ELR (cell line): ENCODE measurements at places on chromosomes 12 and 14.

- DNase-seq, result no peak
Observed at GRCh38 chr12:118548887-118549509, 172.6 kb downstream of the SUDS3 start.

DNA sequence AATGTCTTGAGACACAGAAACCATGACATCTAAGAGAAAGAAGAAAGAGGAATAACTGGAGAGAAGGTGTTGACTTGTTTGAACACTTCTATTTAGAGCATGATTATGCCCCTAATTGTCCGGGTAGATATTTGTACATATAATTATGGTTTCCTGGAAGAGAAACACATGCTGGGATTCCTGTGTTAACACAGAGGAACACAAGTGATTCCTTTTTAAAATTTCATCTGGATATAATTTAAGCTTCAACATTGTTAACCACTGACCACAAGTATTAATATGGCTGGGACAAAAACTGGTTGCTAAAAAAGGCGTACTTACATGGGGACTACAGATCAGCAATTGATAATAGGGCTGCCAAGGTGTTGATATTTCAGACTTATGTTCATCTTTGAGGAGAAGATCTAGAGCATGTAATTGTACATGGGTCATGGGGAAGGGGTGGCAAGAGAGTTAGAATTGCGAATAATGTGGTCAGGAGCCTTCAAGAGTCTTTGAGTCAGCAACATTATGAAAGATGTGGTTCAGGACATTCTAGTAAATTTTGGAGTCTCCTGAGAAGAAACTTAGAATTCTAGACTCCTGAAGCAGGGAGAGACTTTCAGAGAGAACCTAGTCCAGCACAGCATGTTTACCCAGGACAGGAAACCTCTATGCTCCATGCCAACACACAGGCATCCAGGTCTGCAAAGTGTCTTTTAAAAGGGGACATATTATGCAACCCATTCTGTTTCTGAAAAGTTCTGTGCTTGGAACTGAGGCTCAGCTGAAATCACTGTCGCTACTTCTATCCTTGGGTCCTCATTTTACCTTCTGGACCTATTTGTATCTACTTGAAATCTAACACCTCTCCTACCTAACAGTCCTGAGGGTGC is 56.5 kb downstream of the SLC38A1 start:
- no peak for DNase-seq

GRCh38 chr12:96248136-96248931 is 54.2 kb downstream of the ELK3 start:
- DNase-seq, result no peak

DNA sequence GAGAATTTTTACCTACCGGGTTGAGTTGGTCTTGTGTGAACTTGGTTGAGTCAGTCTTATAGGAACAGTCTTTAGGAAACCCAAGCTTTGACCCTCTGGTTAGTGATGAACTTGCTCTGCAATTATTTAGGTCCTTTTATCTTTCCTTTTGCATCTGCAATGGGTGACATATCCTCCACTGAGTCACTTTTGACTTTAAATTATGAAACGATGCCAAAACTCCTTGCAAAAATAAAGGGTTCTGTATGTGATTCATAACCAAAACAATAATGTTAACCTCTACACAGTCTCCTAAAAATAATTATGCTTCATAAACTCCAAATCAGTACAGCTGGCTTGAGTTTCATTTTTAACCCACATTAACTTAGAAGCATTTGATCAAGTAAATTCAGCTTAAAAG is 979.4 kb downstream of the GALC start:
- DNase-seq, result peak; percentile 0

GRCh38 chr12:13087766-13088165 is 15.7 kb downstream of the GSG1 start:
- DNase-seq, result no peak

- DNase-seq, result peak; percentile 72
Observed at GRCh38 chr12:105462831-105463230, 132.3 kb downstream of the C12orf75 start.

GRCh38 chr12:93223440-93224426 is 154.0 kb upstream of the NUDT4 start:
- no peak for DNase-seq

GRCh38 chr14:50711043-50711442 is 42.9 kb upstream of the SAV1 start:
- no peak for DNase-seq

DNA sequence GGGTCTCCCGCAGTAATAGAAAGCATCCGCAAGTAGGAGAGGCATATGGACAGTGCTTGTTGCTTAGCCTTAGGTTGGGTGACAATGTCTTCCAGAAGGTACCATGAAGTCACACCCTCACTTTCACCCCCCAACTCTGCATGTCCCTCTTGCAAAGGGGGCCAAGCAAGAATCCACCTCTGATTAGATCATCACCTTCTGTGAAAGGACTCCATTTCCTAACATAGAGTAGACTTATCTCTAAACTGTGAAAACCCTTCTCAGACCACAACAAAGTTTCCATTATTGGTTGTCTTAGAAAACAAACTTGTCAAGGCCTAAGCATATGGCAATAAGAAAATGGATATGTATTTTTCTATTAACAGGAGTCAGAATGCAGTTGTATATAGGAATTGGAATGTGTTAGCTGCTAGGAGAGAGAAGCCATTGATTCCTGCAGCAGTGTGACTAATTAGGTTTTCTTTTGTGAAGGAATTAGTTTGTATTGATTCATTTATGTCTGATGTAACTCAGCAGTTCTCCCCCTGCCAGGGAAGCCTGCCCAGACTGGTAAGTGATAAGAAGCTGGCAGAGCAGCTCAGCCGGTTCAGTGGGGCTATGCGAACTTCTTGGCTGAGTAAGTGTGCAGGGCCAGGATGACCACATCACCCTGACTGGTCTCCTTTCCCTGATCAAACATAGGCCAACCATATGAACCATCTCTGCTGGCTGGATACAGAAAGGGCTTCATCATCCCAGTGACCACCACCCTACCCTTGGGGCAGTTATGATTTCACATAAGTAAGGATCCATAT is 107.3 kb upstream of the CCDC196 start:
- no peak for DNase-seq

DNA sequence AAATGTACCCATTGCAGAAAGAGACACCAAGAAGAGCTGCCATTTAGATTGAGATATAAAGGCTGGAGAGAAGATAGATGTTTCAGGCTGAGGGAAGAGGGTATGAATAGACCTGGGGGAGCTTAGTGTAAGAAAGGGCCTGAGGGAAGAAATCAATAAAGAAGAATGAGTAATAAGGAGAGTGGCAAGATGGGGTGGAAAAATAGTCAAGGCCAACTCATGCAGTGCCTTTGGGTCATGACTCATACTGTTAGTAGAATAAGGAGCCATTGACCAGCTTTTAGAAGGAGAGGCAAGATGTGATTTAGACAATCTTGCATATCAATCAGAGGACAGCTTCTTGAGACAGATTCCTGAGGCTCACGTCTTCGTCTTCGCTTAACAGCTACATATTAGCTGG is 287.5 kb downstream of the DUSP6 start:
- peak; percentile 98 for DNase-seq

GRCh38 chr12:85516667-85517325 is 236.8 kb downstream of the ALX1 start:
- no peak for DNase-seq

DNA sequence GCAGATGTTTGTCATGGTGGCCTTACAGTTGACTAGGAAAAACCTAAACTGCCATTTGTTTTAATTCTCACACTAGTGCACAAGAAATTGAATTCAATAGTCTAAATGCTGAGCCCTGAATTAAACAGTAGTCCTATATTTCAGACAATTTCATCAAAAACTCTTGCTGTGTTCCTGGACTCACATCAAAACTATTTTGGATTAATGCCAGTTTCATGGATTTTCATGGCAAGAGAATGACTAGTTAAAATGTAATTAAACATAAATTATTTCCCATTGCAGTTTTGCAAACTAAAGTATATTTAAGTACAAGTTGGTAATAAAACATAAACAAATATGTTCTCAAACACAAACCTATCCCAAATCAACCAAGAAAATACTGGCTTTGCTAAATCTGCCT is 468.0 kb upstream of the PRICKLE1 start:
- DNase-seq, result no peak

- DNase-seq, result no peak
Observed at GRCh38 chr12:25320123-25321006, 69.6 kb upstream of the KRAS start.

DNA sequence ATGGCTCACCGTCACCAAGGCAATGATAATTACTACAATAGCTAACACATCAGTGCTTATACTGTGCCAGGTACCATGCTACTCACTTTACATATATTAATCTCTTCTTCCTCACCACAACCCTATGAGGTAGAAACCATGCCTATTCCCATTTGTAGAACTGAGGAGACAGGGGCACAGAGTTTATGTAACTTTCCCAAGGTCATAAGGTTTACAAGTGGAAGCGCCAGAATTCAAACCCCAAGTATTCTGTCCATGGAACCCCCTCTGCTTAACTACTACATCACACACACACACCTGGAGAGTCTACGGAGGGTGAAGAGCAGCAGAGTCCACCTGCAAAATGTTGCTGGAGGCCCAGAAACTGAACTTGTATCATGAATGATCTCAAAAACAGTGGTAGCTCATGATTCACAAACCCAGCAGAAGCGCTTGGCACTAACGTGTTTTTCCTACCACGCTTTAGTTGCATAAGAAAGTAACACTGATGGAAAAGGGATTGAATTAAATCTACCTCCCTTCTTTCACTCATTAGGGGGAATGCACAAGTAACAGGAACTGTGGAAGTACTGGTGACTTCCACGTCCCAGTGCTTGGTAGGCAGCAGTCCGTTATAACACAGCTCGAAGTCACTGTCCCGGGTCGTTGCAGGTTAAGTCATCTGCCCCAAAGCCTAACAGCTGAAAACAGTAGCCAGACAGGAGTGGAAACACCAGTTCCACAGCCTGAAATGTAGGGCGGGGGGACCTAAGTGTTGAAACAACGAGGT is 2.0 kb downstream of the ITPR2 start:
- no peak for DNase-seq

GRCh38 chr12:20382117-20382516 is 13.8 kb downstream of the PDE3A start:
- no peak for DNase-seq

DNA sequence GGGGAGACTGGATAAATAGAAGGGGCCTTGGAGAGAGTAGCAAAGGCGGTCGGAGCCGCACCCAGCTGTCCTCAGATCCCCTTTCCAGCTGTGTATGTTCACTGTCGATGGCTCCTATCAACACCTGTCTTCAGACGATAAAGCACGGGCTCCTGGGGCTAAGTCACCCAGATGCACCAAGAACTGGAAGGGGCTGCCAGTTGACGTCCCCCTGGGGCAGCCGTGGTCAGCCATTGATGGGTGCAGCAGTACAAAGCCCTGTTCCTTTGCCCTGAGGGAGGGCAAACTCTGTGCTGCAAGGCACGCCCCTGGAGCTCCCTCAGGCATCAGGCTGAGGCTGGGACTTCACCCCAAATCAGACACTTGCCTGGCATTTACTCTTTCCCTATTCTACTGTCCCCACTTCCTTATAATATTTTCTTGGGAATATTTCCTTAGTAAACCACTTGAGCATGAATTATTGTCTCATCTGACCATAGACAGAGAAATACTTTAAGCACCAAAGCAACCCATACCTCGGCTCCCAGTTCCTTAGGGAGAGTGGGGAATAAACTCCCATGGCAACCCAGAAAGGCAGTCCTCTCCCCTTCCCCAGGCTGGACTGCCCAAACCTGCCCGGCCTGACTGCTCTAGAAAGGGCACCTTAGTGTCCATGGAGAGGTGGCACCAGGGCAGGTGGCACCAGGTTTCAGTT is 59.6 kb upstream of the SCN8A start:
- DNase-seq, result no peak

- no peak for DNase-seq
Observed at GRCh38 chr14:33483541-33483940, 467.3 kb downstream of the EGLN3 start.

DNA sequence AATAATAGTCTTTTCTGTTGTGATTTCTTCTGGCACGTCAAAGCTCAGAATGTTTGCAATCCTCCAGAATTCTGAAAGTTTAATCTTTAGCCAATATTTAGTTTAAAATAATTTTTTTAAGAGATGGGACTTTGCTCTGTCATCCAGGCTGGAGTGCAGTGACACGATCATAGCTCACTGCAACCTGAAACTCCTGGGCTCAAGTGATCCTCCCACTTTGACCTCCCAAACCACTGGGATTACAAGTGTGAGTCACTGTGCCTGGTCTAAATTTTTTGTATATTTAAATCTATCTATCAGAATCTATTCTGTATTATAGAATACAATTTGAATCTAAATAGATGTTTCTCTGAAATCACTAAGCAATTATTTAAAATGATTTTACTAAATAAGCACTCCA is 572.7 kb downstream of the VRK1 start:
- DNase-seq, result no peak

DNA sequence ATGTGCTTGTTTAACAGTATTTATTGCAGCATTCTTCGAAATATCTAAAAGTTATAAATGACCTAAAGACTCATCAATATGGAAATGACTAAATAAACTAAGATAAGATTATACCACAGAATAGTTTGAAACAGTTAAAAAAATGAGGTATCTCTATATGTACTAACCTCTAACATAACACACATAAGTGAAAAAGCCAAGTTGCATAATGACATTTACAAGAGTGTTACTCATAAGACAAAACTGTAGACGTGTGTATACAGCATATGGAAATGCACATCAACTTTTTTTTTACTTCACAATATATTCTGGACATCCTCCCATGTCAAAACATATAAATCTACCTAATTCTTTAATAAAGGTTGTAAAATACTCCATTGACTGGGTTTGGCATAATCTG is 22.8 kb downstream of the CPM start:
- DNase-seq, result peak; percentile 69

DNA sequence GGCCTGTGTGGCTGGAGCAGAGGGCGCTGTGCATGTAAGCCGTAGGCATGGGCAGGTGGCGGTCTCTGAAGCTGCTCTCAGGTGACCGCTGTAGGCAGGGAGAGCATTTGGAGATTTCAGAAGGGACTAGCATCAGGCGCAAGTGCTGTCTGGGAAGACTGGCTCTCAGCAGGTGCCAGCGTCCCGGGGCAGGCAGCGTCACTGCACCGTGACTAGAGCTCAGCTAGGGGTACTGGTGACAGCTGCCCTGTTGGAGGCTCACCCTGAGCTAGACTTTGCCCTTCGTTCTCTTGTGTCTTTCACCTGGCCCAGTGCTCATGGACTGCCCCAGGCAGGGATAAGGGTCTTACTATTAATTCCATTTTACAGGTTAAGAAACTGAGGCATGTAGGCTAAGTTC is 78.9 kb downstream of the DDX51 start:
- no peak for DNase-seq

DNA sequence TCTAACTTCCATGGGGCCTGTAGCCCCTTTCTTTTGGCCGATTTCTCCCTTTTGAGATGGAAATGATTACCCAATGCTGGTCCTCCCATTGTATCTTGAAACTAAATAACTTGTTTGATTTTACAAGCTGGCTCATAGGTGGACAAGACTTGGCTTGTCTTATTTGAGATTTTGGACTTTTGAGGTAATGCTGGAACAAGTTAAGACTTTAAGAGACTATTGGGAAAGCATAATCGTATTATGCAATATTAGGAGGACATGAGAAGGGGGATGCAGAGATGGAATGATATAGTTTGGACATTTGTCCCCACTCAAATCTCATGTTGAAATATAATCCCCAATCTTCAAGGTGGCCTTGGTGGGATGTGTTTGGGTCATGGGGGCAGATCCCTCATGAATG is 49.2 kb upstream of the LYZ start:
- no peak for DNase-seq
